ENCODE measurements at places on chromosomes 16 and 17. TPM values are rescaled to one million over a fixed set of nuclear protein-coding genes. Genes with fewer than 3 reads are reported as not detected.

COX6A2 gene
- total RNA-seq = not detected

PLA2G10 gene
- not detected for total RNA-seq

ABCA9 gene
- total RNA-seq = not detected

KIAA0753 gene
- 23.6 TPM for total RNA-seq

ICAM2 gene
- total RNA-seq = 85.6 TPM

DNA sequence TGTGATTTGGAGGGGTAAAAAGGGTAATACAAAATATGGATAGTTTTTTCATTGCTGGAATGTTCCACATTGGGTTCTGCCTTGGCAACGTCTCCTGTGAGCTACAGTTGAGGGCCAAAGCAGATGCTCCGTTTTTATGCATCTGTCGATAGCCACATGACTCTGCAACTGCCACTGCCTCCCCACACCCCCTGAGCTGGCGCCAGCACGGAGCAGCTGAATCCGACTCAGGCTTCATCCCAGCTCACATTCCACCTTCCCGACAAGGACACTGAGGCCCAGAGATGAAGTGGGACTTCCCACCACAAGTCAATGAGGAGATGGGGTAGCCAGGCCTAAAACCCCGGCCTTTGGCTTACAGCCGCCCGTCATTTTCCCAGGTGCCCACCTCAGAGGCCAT lies 334.1 kb downstream of the CDH13 start:
- DNase-seq = no peak

DNA sequence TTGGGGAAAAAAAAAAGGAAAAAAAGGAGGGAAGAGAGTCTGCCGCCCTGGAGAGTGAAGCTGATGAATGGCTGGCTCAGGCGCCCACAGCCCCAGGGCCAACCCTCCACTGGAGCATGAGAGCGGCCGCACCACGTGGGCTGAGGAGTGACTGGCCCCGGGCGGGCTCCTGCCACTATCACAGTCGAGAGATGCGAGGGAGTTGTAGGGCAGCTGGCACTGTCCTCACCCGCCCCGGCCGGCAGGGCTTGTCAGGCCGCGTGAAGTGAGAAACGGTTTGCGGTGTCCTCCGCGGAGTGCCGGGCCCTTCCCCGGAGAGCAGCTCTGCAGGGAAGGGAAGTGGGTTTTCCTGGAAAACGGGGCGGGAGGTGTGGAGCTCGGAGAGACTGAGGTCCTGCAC lies 45.9 kb downstream of the JPH3 start:
- DNase-seq = no peak

GRCh38 chr17:2624292-2624731 lies 30.9 kb downstream of the PAFAH1B1 start:
- no peak for DNase-seq

- no peak for DNase-seq
Observed at GRCh38 chr16:68379472-68380347, 68.6 kb downstream of the SMPD3 start.

GRCh38 chr16:23578101-23578830 lies 17.9 kb downstream of the NDUFAB1 start:
- DNase-seq = no peak

- DNase-seq = no peak
Observed at GRCh38 chr16:26697807-26698206, 368.9 kb upstream of the C16orf82 start.

DNA sequence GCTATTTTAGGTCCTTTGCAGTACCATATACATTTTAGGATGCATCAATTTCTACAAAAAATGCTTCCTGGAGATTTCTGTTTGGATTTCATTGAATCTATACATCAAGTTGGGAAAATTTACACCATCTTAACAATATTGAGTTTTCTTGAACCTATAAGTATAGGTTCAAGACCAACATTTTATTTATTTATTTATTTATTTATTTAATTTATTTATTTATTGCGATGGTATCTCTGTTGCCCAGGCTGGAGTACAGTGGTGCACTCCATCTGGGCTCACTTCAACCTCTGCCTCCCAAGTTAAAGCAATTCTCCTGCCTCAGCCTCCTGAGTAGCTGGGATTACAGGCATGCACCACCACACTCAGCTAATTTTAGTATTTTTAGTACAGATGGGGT lies 125.0 kb upstream of the HS3ST2 start:
- DNase-seq = no peak

DNA sequence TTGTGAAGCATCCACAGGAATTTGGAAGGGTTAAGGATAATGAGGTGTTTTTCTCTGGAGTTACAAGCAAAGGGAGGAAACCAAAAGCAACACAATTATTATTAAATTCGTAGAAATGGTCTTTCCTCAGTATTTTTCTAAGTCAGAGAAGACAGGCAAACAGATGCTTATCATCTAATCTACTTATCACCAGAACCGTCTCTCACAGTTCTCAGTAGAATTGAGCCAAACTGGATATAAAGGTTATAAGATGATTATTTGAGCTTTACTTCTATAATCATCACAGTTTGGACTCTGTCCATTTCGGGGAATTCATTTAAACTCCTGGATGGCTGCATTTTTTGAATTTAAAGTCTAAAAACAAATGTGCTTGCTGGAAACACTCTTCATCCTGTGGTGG lies 245.0 kb downstream of the KCNJ2 start:
- DNase-seq = no peak

DNA sequence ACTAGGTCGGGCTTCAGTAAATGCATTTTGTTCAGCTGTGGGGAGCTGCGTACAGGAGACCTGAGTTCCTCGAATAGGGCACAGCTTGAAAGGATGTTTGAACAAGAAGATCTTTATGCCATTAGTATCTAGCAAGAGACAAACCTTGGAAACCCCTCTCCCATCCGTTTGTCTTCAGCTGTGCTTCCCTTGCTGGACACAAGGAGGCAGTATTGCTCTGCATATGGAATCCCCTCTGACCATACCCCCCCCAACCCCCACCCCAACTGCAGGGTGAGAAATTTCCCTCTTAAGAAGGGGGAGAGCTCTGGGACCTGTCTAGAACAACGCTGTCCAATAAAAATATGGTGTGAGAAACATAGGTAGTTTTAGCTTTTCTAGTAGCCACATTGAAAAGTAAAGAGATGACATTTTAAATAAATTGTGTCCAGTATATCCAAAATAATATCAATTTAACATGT lies 1.6 kb downstream of the MRM1 start:
- peak; percentile 56 for DNase-seq

GRCh38 chr16:30659507-30660423 lies 1.5 kb downstream of the FBRS start:
- peak; percentile 43 for DNase-seq

Data from activated T-helper 2 cell treated with anti-CD3 and anti-CD28 coated beads, Interferon-gamma antibody, Interleukin-2, Interleukin-4, amounts not matched to agents 10 μg/mL and 5 μg/mL and 100 μg/mL, durations not matched to agents 14 hours and 24 hours and 36 hours (primary cell).